Glutamatergic neuron (in vitro differentiated cells): ENCODE measurements at places on chromosomes 5 and 9. TPM values are rescaled to one million over a fixed set of nuclear protein-coding genes. Genes with fewer than 3 reads are reported as not detected.

Gene GABRA1
- not detected for total RNA-seq

Gene FREM1
- 1.7 TPM for total RNA-seq

Gene RABL6
- total RNA-seq: 149 TPM

Gene MAP1B
- 2,530 TPM for total RNA-seq

Gene GABRA6
- not detected for total RNA-seq

Gene FOXD4L6
- not detected for total RNA-seq

Gene DPM2
- total RNA-seq: 35.3 TPM

DNA sequence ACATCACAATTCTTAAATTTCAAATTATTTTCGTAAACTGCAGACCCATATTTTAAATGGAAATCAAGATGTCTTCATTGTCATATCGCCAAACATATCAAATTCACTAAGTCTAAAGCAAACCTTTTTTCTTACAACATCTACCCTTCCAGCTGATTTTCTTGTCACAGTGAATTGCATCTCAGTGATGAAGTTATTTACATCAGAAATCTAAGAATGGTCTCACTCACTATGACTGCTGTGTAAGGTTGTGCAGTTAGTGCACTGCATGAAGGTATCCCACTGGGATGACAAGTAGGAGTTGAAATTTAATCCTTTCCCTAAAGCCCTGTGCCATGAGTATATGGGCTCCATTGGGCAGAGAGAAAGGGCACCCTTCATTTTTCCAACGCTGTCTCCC lies 399.4 kb upstream of the ITGA1 start:
- no peak for DNase-seq

DNA sequence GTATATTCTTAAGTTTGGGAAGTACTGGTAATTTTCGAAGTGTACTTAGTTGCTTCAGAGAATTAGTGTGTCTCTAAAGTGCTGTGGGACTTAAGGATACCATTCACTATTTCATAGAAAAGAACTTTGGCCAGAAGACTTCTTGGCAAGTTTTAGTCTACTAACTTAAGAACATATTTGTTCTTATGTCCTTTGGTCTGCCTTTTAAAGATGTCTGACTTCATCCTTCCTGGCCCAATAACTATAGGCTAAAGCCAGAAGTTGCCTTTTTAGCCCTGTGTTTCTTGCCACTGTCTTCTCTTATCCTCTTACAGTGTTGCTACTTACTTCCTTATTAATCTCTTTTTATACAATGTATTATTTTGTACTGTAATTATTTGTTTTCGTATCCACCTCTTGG lies 6.3 kb downstream of the RBM27 start:
- DNase-seq: no peak

GRCh38 chr5:158600679-158601078 lies 499.0 kb downstream of the EBF1 start:
- DNase-seq: no peak

- DNase-seq: no peak
These were observed 484.0 kb downstream of the SPATA31A7 start for GRCh38 chr9:61673664-61674381.

GRCh38 chr5:1755321-1755949 lies 44.2 kb downstream of the MRPL36 start:
- DNase-seq: no peak

DNA sequence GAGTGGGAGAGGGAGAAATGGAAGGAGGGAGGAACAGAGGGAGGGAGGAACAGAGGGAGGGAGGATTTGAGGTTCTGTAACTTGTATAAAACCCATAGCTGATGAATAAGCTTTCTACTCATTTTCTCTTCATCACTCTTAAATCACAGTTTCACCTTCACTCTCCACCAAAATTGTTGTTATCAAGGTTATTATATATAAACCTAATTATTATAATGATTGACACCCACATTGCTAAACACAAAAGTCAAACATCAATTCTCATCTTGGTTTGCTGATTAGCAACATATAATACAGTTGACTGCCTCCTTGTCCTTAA lies 229.0 kb upstream of the PAPPA start:
- DNase-seq: no peak

GRCh38 chr9:69818750-69819345 lies 1.8 kb upstream of the CFAP95 start:
- DNase-seq: no peak

GRCh38 chr5:131706281-131706680 lies 71.3 kb upstream of the RAPGEF6 start:
- no peak for DNase-seq

GRCh38 chr9:78470216-78470615 lies 173.3 kb downstream of the PSAT1 start:
- no peak for DNase-seq

GRCh38 chr5:156913719-156914370 lies 49.2 kb downstream of the TIMD4 start:
- no peak for DNase-seq

- no peak for DNase-seq
These were observed 548.3 kb upstream of the CDH18 start for GRCh38 chr5:20536341-20536740.

DNA sequence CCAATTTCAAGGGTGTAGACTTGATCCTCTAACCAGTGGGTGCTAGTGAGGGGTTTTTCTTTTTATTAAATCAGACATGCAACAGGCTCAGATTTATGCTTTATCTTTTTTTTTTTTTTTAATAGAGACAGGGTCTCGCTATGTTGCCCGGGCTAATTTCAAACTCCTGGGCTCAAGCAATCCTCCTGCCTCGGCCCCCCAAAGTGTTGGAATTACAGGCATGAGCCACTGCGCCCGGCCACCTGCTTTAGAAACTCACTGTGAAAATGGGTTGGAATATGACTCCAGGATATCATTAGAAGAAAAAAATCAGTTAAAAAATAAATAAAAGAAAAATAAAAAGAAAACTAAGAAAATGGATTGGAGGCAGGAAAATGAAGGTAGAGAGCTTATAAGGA lies 50.7 kb downstream of the STOM start:
- DNase-seq: no peak

DNA sequence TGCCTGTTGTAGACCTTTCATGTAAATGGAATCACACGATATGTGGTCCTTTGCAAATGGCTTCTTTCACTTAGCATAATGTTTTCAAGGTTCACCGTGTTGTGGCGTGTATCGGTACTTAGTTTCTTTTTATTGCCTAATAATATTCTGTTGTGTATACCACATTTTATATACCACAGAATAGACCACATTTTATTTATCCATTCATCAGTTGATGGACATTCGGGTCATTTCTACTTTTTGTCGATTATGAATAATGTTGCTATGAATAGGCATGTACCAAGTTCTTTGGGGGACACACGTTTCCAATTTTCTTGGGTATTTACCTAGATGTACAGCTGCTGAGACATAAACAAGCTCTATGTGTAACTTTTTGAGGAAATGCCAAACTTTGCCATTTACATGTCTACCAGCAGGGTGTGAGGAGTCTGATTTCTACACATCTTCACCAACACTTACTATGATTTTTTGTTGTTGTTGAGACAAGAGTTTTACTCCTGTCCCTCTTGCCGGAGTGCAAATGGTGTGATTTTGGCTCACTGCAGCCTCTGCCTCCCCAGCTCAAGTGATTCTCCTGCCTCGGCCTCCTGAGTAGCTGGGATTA lies 144.7 kb downstream of the RGS3 start:
- DNase-seq: no peak
